ENCODE measurements at places on chromosomes 11 and 22.

- no peak for DNase-seq
Observed at GRCh38 chr22:42699281-42699975, 21.2 kb downstream of the A4GALT start.

- no peak for DNase-seq
Observed at GRCh38 chr11:14875163-14875562, 16.9 kb downstream of the CYP2R1 start.

GRCh38 chr22:43203471-43203981 lies 16.6 kb upstream of the TTLL12 start:
- DNase-seq: no peak

- no peak for DNase-seq
Observed at GRCh38 chr11:123581651-123582399, 72.6 kb downstream of the SCN3B start.

DNA sequence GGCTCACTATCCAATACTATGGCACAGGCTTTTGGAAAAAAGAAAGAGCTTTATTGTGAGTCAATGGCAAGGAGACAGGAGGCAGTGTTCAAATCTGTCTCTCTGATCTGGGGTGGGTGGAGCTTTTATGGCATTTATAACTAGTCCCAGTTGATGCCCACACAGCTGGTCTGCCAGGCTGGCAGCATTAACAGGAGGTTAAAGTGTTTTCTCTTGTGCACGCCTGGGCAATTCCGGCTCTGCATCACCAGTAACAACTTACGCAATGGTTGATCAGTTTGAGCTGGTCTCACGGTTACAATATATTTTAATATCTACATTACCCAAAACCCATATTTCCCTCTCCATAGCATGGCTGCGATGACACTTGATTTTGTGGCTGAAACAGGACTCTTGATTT lies 15.1 kb upstream of the SMIM38 start:
- DNase-seq: no peak
